ENCODE measurements at places on chromosomes 12 and 14. TPM values are rescaled to one million over a fixed set of nuclear protein-coding genes. Genes with fewer than 3 reads are reported as not detected.

CEP83 gene
- total RNA-seq, result 29.8 TPM

TPH2 gene
- total RNA-seq, result 0.55 TPM

KLRK1 gene
- 0.15 TPM for total RNA-seq

NAV3 gene
- total RNA-seq, result 3.3 TPM

DBX2 gene
- 0.27 TPM for total RNA-seq

COQ6 gene
- total RNA-seq, result 9.1 TPM

ARL6IP4 gene
- 150 TPM for total RNA-seq

CNIH1 gene
- total RNA-seq, result 90.8 TPM

- no peak overlapping the region for H3K27ac ChIP-seq
- no peak overlapping the region for H3K4me3 ChIP-seq
- H3K36me3 ChIP-seq, result no peaks in the 10 kb centered on the region
- H3K4me1 ChIP-seq, result peaks cover 20% of the 10 kb centered on the region
Measured at GRCh38 chr14:72314808-72315435, 382.7 kb downstream of the RGS6 start.

GRCh38 chr14:91383439-91383838, 34.2 kb downstream of the CCDC88C start:
- peak overlapping the region; percentile 2 for H3K4me3 ChIP-seq
- H3K27ac ChIP-seq, result peak overlapping the region; percentile 48

DNA sequence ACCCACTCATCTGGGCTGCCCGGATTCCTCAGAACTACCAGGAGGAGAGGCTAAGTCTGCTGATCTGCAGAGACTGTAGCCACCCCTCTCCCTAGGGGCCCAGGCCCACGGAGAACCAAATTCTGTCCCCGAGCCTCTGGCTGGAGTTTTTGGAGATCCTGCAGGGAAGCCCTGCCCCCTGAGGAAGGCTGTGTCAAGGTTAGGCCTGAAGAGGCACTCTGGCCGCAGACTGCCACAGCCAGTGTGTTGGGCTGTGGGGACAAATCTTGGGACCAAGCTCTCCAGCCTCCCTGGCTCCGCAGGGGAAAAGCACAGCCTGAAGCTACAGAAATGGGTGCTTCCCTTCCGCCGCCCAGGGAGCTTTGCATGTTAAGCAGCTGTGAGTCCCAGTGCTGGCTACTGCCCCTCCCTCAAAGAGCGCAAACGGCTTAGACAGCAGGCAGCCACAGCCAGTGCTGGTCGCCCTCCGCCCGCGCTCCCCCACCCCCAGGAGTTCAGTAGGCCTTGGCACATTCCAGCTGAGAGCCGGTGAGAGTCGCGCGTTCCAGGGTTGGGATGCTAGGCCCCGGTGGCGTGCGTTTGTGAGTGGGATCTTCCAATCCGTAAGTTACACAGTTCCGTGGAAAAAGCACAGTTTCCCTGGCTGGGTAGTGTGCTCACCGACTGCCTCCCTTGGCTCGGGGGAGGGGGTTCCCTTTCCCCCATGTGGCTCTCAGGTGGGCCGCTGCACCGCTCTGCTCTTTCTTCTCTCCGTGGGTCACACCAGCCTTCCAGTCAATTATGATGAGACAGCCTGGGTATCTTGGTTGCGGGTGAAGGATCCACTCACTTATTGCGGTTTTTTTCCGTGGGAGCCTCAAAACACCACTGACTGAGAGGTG, 13.2 kb downstream of the CLEC4E start:
- H3K36me3 ChIP-seq, result peaks cover 24% of the 10 kb centered on the region
- H3K4me3 ChIP-seq, result no peak overlapping the region
- peak; percentile 42 for DNase-seq
- no peak overlapping the region for H3K27ac ChIP-seq

DNA sequence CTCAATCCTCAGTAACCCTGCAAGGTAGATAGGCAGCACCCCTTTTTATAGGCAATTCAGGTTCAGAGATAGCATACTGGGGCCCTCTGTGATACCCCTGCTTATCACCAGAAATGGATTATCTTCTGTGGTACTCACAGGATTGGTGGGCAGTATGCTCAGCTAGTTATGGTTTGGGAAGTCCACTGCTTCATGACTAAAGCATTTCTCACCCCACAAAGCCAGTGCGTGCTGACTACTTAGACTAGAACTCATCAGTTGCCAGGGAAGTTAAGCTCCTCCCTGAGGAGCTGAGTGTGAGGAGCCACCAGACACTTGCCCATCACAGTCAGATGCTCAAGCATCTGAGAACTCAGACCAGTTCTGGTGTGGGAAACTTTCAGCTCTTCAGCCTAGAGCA, 76.3 kb downstream of the SCAF11 start:
- H3K36me3 ChIP-seq, result peaks cover under 1% of the 10 kb centered on the region
- no peak overlapping the region for H3K27ac ChIP-seq
- H3K4me1 ChIP-seq, result no peaks in the 10 kb centered on the region
- no peaks in the 10 kb centered on the region for H3K27me3 ChIP-seq

DNA sequence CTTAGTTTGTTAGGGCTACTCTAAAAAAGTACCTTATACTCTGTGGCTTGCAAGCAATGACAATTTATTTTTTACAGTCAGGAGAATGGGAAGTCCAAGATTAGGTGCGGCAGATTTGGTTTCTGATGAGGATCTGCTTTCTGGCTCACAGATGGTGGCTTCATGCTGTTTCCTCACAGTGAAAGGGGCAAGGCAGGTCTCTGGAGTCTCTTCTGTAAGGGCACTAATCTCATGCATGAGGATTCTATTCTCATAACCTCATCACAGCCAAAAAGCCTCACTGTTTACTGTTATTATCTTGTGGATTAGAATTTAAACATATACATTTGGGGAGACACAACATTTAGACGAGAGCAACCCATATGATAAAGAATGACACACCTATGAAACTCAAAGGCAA, 1957.4 kb upstream of the SEL1L start:
- H3K4me1 ChIP-seq, result peaks cover 3% of the 10 kb centered on the region
- no peak overlapping the region for H3K27ac ChIP-seq
- no peaks in the 10 kb centered on the region for H3K27me3 ChIP-seq
- no peak for DNase-seq
- no peak overlapping the region for H3K4me3 ChIP-seq

GRCh38 chr14:26281280-26281998, 316.4 kb downstream of the NOVA1 start:
- peak overlapping the region; percentile 79 for H3K27ac ChIP-seq
- no peaks in the 10 kb centered on the region for H3K27me3 ChIP-seq
- no peaks in the 10 kb centered on the region for H3K36me3 ChIP-seq

DNA sequence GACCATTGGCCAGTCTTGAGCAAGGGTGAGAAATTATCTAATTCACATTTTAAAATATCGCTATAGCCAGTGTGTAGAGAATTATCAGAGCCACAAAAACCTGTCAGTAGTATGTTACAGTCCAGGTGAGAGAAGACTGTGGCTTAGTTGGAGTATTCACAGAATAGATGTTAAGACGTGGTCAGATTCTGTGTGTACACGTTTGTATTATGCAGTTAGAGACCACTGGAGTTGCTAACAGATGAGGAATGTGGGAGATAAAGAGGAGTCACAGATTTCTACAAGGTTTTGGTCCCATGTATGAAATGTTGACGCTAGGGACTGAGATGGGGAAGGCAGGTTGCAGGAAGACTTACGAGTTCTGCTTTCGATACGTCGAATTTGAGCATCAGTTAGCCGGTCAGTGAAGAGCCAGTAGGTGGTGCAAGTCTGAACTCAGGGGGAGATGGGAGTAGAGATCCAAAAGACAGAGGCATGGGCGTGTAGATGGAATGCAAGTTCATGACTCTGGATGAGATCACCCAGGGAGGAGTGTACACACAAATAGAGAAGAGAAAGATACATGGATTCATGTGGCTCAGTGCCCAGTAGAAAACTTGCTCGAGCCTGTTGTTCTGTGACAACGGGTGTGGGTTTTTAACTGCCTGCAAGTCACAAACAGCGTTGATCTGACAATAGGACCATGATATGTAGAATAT, 114.8 kb upstream of the FLRT2 start:
- DNase-seq, result peak; percentile 22
- no peak overlapping the region for H3K27ac ChIP-seq
- H3K27me3 ChIP-seq, result no peaks in the 10 kb centered on the region
- no peaks in the 10 kb centered on the region for H3K4me1 ChIP-seq

DNA sequence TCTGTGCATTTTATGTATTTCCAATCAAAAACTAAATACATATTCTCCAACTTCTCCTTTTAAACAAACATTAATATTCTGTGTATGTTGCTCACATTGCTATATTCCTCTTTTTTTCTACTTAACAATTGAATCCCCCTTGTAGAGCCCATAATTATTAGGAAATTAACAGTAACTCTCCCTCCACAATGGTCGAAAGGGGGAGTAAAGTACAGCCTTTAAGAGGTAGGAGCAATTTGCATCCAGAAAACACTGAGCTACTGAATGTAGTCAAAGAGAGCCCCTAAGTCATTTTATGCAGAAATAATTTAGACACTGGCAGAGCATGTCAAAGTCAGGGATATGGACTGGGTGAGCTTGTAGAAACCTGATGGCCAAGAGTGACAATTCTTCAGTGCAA, 57.2 kb upstream of the SCN8A start:
- peaks cover 38% of the 10 kb centered on the region for H3K4me1 ChIP-seq
- H3K4me3 ChIP-seq, result no peak overlapping the region
- H3K36me3 ChIP-seq, result no peaks in the 10 kb centered on the region
- no peak for DNase-seq

DNA sequence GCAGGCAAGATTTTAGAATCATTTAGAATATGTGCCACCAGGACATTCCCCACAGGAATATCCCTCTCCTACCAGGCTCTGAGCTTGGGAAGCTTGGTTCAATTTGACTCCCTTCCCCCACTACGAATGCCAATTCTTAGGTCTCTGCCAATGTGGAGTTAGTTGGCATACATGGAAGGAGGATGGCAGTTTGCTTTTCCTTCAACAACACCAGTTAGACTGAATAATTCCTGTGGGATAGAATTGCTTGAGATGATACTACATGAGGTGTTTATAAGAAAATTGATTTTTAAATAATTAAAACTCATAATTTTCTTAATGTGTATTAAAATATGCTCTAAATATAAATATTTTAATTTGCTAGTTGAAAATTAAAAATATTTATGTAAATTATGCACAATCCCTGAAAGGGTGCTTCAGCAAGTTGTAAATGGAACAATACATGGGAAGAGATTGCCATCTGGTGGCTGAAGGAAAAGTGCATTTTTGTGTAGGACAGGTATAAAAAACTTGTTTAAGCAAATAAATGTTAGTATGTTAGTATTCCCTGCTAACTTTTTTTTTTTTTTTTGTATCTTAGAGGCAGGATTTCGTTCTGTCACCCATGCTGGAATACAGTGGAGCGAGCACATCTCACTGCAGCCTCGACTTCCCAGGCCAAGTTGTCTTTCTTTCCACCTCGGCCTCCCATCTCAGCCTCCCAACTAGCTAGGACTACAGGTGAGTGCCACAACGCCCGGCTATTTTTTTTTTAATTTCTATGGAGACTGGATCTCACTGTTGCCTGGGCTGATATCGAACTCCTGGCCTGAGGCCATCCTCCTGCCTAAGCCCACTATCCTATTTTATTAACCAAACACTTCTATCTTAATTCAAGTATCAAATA, 25.8 kb upstream of the STRAP start:
- no peaks in the 10 kb centered on the region for H3K36me3 ChIP-seq
- H3K27me3 ChIP-seq, result no peaks in the 10 kb centered on the region
- H3K4me1 ChIP-seq, result peaks cover 6% of the 10 kb centered on the region
- H3K4me3 ChIP-seq, result no peak overlapping the region

- no peak overlapping the region for H3K27ac ChIP-seq
- 0 out of 2 replicates have a peak, but pooled peaks cover 3% of the 10 kb centered on the region for H3K4me1 ChIP-seq
- DNase-seq, result no peak
- no peaks in the 10 kb centered on the region for H3K27me3 ChIP-seq
Measured at GRCh38 chr14:51360592-51360991, 120.5 kb downstream of the TMX1 start.

DNA sequence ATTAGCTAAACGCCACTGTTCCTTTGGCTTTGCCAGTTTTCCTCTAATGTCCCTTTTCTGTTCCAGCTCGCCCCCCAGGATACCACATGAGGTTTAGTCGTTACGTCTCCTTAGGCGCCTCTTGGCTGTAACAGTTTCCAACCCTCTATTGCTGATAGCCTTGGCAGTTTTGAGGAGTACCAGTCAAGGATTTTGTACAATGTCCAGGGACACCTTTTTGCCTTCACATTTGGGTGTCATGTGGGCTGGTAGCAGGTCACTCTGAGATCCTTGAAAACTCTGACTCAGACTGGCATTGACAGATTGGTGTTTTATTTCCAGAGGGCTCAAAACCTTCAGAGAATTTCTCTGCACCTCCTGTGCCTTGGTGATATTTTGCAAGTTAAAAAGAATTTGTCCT, 14.1 kb downstream of the SH2B3 start:
- H3K27ac ChIP-seq, result 0 out of 2 replicates have a peak overlapping the region, but pooled peaks have one; percentile 32
- H3K27me3 ChIP-seq, result no peaks in the 10 kb centered on the region
- peaks cover 32% of the 10 kb centered on the region for H3K4me1 ChIP-seq
- H3K36me3 ChIP-seq, result peaks cover 20% of the 10 kb centered on the region
- H3K4me3 ChIP-seq, result no peak overlapping the region
- DNase-seq, result no peak

DNA sequence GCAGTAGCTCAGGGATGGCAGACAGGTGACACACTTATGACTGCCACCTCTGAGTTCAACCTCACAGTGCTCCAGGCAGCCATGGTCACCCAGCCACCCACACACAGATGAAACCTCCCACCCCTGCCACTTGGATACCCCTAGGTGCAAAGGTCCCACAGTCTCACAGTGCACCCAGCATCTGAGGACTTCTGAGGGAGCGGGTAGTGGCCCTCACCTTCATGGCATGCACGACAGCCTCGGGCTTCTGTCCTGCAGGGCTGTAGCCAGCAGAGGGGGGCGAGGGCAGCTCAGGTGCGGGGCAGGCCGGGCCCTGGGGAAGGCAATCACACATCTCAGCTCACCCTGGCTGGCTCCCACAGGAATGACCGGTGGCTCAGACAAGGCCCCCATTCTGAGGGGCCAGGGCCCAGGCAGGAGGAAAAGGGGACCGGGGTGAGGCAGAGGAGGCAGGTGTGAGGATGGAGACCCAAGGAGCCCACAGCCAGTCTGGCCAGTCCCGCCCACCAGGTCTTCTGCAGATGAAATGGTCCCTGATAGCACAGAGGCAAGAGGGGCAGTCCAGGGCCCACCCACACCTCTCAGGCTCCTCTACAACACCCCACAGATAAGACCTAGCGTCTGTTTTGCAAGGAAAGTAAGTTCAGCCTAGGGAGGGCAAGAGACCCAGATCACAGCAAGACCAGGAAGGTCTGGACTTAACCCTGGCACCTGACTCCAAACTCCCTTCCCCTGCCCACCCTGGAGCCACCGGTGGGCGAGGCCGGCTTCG, 35.8 kb downstream of the CCNK start:
- peak; percentile 29 for DNase-seq
- H3K27ac ChIP-seq, result no peak overlapping the region
- H3K27me3 ChIP-seq, result no peaks in the 10 kb centered on the region
- no peak overlapping the region for H3K4me3 ChIP-seq
- no peaks in the 10 kb centered on the region for H3K36me3 ChIP-seq

- no peak overlapping the region for H3K4me3 ChIP-seq
- 0 out of 2 replicates have a peak, but pooled peaks cover 6% of the 10 kb centered on the region for H3K4me1 ChIP-seq
- H3K27ac ChIP-seq, result no peak overlapping the region
- peaks cover 6% of the 10 kb centered on the region for H3K27me3 ChIP-seq
- H3K36me3 ChIP-seq, result peaks cover 69% of the 10 kb centered on the region
Measured at GRCh38 chr12:127108360-127109215, 1158.4 kb upstream of the TMEM132C start.

GRCh38 chr12:42343721-42344120, 17.8 kb downstream of the PPHLN1 start:
- no peak for DNase-seq
- no peaks in the 10 kb centered on the region for H3K4me1 ChIP-seq
- H3K36me3 ChIP-seq, result peaks cover 2% of the 10 kb centered on the region
- H3K4me3 ChIP-seq, result no peak overlapping the region

Measured in WTC11 (cell line).